Activated T-helper 17 cell treated with anti-CD3 and anti-CD28 coated beads, Interleukin-2, amount 50 U/mL, for 72 hours (primary cell): ENCODE measurements at places on chromosomes 3 and 15.

- no peak for ATAC-seq
These were observed 7.0 kb downstream of the SLCO3A1 start for GRCh38 chr15:91860498-91860897.

DNA sequence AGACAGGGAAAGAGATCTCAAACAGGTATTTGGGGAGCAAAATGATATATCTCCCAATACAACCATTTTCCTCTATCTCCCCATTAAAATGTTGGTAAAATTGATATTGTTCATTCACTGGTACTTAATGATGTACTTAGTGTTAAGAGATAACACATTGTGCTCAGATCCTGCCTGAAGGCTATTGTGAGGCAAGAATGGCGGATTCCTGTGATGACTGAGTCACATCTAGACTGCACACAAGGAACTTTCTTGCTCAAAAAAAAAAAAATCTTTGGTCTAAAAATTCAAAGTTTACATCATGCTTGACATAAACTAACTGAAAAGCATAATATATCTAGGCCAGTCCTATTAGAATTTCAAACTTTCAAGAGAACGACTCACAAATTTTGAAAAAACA, 171.1 kb upstream of the TTC14 start:
- no peak for ATAC-seq

- ATAC-seq = no peak
These were observed 141.6 kb downstream of the THRB start for GRCh38 chr3:24352893-24353553.

DNA sequence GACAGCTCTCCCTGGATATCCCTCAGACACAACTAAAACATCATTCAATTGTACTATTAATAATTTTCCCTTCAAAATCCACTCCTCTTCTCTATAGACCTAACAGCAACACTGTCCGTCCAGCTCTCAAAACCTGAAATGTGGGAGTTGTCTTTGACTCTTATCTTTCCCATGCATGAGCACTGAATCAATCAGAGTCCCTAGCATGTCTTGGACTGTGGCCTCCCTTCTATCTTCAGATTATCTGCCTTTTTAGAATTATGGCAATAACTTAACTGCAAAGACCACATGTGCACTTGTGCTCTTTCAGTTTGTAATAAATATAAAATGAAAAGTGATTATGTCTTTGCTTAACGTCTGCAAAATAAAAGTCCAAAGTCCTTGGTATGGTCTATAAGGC, 107.0 kb downstream of the UBE3A start:
- no peak for ATAC-seq

DNA sequence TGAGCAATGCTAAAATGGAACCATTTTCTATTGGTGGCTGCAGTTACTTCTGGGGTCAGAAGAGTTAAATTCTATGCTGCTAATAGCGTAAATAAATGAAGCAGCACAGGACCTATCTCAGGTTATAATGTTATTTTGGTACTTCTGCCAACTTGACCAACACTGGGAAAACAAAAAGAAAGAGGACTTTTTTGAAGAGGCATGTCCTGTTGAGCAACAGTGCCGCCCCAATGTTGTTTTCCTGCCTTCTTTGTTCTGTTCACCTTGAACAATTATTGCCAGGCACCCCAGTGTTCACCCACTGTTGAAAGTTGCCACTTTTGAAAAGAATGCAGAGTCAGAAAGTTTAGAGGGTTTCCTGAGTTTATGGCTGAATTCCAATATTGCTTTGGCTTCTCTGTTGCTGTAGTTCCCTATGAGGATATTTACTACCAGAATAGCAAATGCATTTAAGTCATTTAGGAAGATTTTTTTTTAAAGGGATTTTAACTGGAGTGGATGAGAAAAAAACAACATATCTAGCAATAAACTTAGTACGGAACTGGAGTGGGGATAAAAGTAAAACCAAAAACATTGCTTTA, 679.0 kb upstream of the DPPA4 start:
- no peak for ATAC-seq

GRCh38 chr3:39232859-39233258, 40.5 kb upstream of the XIRP1 start:
- ATAC-seq = no peak

DNA sequence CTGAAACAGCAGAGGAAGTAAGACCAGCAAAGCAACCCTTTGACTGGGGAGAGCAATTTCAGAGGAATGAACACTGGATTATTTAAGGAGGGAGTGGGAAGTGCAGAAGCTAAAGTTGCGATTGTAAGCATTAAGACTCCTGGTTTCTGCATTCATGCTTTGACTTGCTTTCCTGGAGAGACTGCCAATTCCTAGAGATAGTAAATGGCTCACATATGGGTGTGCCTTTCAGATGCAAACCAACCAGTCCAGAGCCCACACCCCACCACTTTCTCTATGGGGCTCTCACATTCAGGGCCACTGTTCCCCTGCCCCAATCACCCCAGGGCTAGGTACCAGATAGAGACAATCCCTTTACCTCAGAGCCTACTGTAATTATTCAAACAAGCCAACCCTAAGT, 200.9 kb upstream of the EIF1B start:
- no peak for ATAC-seq

- ATAC-seq = no peak
These were observed 25.8 kb upstream of the RSL24D1 start for GRCh38 chr15:55222588-55222987.

- no peak for ATAC-seq
These were observed 2.7 kb downstream of the IMPDH2 start for GRCh38 chr3:49026536-49026935.

DNA sequence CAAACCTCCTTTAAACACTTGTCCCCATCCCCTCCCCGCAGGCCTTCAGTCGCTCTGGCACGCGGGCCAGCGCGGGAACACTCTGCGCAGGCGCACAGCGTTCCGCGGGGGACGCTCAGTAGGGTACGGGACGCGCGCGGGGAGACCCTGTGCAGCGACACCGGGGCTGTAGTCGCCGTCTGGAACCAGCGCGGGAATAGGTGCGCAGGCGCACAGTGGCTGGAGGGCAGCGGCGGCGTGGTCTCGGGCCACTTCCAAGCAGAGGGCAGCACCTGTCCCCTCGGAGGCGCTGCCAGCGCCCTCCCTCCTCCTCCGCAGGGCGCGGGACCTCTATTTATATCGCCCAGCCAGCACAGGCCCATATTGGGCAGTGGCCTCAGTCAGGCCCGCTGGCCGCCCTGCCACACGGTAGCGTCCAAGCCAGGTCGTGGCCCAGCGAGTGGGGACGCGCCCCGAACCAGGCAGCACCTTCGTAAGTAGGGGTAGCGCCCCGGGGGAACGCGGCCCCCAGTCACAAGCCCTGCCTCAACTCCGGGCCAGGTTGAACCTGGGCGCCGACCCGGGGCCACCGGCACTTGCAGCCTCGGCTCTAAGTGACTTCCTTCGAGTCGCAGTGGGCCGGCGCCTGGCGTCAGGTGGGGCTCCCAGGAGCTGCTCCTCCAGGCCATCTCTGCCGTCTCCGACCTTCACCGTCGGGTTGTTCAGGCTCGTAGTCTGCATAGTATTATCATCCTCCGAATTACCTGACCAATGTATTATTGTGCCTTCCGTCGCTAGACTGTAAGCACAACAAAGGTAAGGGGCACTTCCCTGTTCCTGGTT, at the start of gene KBTBD12:
TSS of gene KBTBD12 (plus strand) at position 118 of the 822 bp plus-strand sequence. CDS start 7,830 bp downstream, outside the sequence.
- ATAC-seq = no peak

DNA sequence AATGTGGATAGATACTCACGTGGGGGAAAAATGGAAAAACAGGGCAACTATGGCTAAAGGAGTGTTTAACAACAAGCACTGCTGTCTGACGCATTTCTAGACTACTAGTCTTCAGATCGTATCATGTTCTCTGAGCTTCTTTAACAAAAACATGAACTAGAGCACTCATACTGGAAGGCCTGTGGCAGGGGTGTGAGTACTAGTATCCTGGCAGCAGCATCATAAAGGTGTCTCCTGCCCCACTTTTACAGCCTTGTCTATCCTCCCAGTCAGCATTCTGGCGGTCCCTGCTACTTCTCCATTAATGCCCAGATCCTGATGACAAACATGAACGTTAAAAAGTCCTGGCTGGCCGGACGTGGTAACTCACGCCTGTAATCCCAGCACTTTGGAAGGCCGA, 4.0 kb downstream of the FMN1 start:
- peak; percentile 80 for ATAC-seq

GRCh38 chr3:137219801-137220445, 262.1 kb downstream of the IL20RB start:
- no peak for ATAC-seq

- no peak for ATAC-seq
These were observed 1.3 kb upstream of the AEN start for GRCh38 chr15:88619796-88620195.

- ATAC-seq = no peak
These were observed 27.0 kb downstream of the CHCHD6 start for GRCh38 chr3:126731044-126731443.

GRCh38 chr15:85430406-85431204, 50.2 kb downstream of the AKAP13 start:
- peak; percentile 100 for ATAC-seq

GRCh38 chr3:185280572-185281365, 26.9 kb upstream of the EHHADH start:
- no peak for ATAC-seq

GRCh38 chr3:184593220-184593927, 31.8 kb downstream of the EPHB3 start:
- no peak for ATAC-seq

DNA sequence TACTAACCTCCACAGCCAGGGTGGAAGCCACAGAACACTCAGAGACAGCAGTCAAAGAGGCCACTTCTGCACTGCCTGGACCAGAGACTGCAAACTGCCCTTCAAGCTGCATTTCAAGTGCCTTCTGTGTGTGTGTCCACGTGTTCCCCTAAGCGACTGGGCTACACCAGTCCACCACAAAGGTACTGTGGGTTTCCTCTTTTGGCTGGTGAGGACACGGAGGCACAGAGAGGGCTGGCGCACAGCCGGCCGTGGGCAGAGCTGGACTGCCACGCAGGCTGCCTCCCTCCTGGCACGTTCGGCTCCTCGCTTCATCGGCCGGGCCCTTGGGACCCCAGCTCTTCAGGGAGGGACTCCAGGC, 60.9 kb downstream of the MGLL start:
- no peak for ATAC-seq

GRCh38 chr3:73530022-73530396, 94.7 kb downstream of the PDZRN3 start:
- ATAC-seq = no peak

DNA sequence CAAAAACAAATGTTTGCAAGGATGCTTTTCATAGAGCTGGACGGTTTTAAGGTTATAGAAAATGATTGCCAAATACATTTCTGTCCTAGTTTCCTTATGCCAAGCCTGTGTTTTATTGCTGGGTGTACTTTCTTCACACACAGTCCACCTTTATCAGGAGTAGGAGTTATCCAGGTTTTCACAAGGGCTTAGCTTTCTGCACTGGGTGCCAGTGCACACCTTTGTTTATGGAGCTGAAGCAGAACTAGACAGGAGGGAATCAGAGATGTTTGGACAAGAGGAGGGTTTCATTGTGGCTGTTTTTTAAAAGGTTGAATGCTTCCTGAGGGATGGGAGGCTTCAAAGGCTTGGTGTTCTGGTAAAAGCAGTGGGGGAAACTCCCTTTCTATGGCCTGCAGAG, 29.5 kb upstream of the FAM3D start:
- no peak for ATAC-seq

GRCh38 chr15:56086566-56086965, 93.2 kb upstream of the NEDD4 start:
- ATAC-seq = no peak

DNA sequence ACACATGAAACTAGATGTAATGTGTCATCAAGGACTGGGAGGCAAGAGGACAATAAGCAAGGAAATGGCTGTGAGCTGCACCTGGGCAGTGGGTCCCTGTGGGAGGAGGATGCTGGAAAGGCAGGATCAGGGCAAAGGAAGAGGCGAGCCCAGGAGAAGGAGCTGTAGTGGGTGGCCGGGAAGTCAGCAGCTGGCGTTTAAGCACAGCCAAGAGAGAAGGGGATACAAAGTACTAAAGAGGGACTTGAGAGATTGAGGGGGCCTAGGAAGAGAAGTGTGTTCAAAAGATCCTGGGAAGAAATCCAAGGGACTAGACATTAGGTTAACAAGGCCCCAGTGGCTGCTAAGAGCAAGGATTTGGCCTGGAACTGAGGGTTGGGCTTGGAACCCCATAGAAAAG, 188.5 kb upstream of the SLC24A5 start:
- ATAC-seq = no peak

DNA sequence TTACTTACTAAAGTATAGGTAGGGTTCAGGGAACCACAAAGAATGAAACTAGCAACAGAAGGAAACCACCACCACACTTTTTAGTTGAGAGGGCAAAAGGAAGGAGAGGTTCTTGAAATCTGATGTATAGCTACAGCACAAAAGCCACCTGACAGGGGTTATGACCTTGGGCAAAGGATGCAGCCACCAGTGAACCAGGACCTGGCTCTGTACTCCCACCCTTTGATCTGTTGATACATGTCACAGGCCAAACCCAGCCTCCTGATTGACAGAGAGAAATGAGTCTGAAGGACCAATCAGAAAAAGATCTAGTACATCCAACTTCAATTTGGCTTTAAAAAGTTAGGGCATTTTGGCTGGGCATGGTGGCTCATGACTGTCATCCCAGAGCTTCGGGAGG, 20.0 kb upstream of the BLM start:
- peak; percentile 79 for ATAC-seq

DNA sequence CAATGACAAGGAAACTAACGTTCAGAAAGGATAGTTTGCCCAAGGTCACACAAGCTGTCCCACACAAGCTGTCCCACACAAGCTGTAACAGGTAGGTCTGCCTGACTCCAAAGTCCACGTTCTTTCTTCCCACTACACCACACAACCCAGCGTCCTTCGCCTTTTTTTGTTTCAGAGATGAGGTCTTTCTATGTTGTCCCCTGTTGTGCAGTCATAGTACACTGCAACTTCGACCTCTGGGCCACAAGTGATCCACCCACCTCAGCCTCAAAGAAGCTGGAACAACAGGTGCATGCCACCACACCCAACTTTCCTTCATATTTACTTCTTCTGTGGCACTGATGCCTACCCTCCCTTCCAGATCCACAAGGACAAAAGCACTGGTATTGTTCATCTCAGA, 21.4 kb downstream of the MB21D2 start:
- ATAC-seq = no peak

GRCh38 chr3:56547486-56547885, 9.5 kb upstream of the CCDC66 start:
- ATAC-seq = no peak

GRCh38 chr15:62249501-62249900, 84.4 kb upstream of the C2CD4B start:
- ATAC-seq = no peak
